Naive thymus-derived CD4-positive, alpha-beta T cell (primary cell): ENCODE measurements at places on chromosomes 7 and 10. TPM values are rescaled to one million over a fixed set of nuclear protein-coding genes. Genes with fewer than 3 reads are reported as not detected.

Gene FBXL13
- not detected for polyA plus RNA-seq

Gene TET1
- polyA plus RNA-seq, result 1.6 TPM

Gene EBF3
- polyA plus RNA-seq, result not detected

Gene SYT15B
- not detected for polyA plus RNA-seq

Gene POM121C
- polyA plus RNA-seq, result 31.6 TPM

Gene ASZ1
- not detected for polyA plus RNA-seq

Gene HOXA11
- not detected for polyA plus RNA-seq

Gene MMRN2
- polyA plus RNA-seq, result 0.18 TPM

Gene GALNT17
- polyA plus RNA-seq, result not detected

Gene TRIM24
- polyA plus RNA-seq, result 8.1 TPM

Gene ZNF33B
- 19.9 TPM for polyA plus RNA-seq

GRCh38 chr7:91435381-91436059 is 171.3 kb downstream of the FZD1 start:
- no peak for DNase-seq

GRCh38 chr7:118079369-118079768 is 104.6 kb upstream of the LSM8 start:
- DNase-seq, result no peak

- DNase-seq, result no peak
Measured at GRCh38 chr7:151699147-151699927, 177.6 kb downstream of the PRKAG2 start.

DNA sequence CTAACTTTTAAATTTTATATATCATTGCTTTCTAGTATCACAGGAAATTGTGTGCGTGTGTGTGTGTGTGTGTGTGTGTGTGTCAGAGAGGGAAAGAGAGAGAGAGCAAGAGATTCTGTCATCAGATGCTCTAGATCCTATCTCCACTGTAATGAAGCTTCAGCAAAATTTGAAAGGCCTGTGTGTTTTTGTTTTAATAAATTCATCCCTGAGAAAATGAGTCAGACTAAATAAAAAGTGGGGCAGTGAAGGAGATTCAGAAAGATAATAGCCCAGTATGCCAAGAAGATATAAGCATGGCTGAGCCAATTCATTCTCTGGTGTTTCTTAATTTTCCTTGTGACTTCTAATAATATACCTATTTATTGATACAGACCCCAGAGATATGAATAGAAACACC is 184.2 kb upstream of the TMEM196 start:
- DNase-seq, result no peak

- DNase-seq, result no peak
Measured at GRCh38 chr7:47405286-47405904, 176.5 kb downstream of the TNS3 start.

DNA sequence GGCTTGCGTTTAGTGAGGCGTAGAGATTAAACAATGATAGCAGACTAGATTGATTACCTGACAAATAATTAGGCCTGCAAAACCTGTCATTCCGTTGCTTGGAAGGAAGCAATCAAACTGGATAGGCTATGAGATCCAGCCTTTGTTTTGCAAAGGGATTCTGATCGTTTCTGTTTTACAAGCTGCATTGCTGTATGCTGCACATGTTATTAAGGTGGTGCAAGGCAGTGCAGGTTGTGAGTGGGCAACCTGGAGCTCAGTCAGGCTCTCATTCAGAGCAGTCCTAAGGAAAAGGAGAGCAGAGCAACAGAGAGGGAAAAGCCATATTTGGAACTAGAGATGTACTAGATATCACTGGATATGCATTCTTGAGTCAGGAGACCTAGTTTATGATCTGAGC is 6.9 kb upstream of the NOBOX start:
- no peak for DNase-seq

DNA sequence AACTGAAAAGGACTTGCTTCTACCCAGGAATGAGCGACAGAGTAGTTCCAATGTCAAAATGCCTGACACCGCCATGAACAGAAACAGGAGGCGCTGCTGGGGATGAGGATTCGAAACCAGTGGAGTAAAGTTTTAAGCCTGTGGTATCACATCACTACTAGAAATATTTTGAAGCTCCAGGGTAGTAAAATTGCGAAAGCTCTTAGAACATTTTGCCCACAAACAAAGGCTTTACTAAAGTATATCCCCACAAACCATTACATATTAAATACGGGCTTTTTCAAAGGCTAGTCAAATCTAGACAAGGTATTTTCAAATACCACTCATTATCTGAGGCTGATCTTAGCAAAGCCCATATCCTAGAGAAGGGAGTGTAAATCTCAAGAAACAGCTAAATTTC is 2.4 kb downstream of the PRDX3 start:
- no peak for DNase-seq

GRCh38 chr7:12158334-12159060 is 52.6 kb upstream of the TMEM106B start:
- no peak for DNase-seq

DNA sequence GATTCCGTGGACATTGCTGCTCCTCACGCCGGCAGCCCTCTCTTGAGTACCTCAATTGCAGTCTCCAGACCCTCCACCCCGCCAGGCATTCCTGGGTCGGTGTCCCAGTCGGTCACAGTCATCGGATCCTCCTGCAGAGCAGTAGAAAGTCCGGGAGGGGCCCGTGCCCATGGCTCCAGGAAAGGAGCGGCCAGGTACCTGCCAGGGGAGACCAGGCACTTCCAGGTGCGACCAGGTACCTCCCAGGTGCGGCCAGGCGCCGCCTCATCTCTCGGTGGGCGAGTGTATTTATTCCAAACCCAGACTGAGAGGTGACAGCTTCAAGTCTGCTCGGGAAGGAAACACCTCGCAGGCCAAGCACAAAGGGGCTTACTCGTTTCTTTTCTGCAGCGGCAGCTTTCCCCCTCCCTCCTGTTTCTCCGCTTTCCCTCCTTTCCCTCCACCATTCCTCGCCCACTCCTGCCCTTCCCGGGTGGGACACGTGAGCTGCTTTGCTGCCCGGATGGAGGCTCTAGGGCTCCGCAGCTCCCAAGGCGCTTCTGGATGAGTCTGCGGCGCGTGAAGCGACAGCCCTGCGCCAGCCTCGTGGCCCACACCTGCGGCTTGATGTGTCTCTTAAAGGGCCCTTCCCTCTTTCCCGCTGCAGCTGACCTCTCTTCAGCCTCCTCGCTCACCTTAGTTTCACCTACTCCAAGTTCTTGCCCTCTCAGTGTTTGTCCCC is 39.4 kb upstream of the AGK start:
- no peak for DNase-seq

GRCh38 chr10:15485684-15486316 is 114.7 kb upstream of the FAM171A1 start:
- no peak for DNase-seq

GRCh38 chr10:88968391-88968790 is 15.8 kb upstream of the ACTA2 start:
- DNase-seq, result no peak

- DNase-seq, result no peak
Measured at GRCh38 chr7:36158321-36158605, 5.2 kb downstream of the EEPD1 start.

GRCh38 chr10:89921403-89921802 is 220.0 kb downstream of the KIF20B start:
- DNase-seq, result no peak

- DNase-seq, result no peak
Measured at GRCh38 chr10:123470336-123470921, 195.7 kb upstream of the GPR26 start.

GRCh38 chr10:89206402-89207180 is 526 bp downstream of the CH25H start:
- DNase-seq, result peak; percentile 54

DNA sequence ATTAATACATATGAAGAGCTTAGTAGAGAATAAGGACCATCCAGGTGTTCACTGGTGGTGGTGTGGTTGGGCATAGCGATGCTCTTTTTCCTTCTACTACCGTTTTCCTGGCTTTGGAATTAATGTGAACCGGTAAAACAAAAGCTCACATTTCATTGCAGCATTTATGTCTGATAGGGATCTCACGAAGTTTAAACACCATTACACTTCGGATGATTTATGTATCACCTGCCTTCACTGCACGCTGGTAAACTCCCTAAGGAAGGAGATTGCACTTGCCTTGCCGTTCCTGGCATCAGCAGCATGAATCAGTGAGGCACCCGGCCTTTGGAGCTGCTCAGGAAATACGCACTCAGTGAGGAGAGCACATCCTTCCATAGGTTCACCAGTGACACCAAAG is 47.5 kb downstream of the WIPF3 start:
- DNase-seq, result no peak

- no peak for DNase-seq
Measured at GRCh38 chr10:123922126-123922525, 30.5 kb upstream of the CPXM2 start.

DNA sequence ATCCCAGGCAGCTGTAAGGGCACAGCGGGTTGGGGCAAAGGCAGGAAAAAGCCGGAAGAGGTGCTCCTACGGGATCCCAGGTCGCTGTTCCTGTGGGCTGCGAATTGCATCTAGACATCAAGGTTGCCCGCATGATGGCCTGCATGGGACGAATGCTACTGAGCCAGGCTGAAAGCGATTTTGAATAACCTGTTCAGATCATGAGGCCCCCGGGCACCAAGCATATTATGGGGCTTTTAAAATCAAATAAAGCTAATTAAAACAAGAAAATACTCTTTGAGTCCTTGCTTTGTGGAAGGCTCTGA is 37.1 kb downstream of the CAMK2B start:
- DNase-seq, result no peak

DNA sequence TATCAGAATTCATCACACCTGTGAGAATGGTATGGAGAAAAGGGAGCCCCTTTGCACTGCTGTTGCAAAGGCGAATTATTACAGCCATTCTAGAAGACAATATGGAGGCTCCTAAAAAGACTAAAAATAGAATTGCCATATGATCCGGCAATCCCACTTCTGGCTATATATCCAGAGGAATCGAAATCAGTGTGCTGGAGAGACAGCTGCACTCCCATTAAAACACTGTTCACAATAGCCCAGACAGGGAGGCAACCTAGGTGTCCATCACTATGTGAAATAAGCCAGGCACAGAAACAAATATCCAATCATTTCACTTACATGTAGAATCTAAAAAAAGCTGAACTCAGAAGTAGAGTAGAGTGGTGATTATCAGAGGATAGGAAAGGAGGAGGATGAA is 26.0 kb upstream of the GJD4 start:
- no peak for DNase-seq

DNA sequence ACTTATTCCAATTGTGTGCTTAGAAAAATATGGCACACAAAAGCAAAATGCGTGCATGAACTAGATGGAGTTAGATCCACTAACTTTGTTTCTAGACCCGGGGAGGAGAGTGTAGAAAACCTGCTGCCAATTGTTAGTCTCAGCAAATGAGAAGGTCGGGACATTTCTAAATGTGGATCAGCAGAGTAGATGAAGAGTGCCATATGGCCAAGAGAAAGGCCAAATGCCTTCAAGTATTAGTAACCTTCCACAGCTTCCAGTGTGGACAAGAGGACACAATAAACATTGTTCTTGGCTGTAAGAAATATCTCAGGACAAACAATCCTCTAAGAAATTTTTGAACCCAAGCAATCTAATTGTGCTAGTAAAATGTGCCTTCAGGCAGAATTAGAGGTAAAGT is 690.3 kb downstream of the REEP3 start:
- DNase-seq, result no peak

DNA sequence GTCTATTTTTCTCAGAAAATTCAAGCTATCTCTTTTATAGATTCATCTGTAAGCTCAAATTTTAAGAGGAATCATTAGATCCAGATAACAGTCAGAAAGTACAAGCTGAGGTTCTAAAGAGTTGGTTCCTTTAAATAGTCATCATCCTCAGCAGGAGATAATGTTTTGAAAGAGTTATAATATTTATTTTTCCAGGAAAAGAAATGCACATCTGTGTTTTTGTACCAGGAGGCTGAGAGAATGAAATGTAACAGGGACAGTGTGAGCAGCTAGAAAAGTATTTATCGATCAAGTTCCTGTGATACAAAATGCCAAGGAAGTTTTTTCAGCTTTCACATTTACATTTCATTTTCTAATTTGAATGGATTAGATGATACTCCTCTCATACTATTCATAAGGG is 120.2 kb upstream of the LRRTM3 start:
- no peak for DNase-seq

- no peak for DNase-seq
Measured at GRCh38 chr7:157474685-157475084, 137.9 kb downstream of the DNAJB6 start.

GRCh38 chr10:77673101-77673500 is 35.5 kb upstream of the KCNMA1 start:
- DNase-seq, result no peak

- no peak for DNase-seq
Measured at GRCh38 chr7:37112876-37113275, 335.8 kb downstream of the ELMO1 start.

DNA sequence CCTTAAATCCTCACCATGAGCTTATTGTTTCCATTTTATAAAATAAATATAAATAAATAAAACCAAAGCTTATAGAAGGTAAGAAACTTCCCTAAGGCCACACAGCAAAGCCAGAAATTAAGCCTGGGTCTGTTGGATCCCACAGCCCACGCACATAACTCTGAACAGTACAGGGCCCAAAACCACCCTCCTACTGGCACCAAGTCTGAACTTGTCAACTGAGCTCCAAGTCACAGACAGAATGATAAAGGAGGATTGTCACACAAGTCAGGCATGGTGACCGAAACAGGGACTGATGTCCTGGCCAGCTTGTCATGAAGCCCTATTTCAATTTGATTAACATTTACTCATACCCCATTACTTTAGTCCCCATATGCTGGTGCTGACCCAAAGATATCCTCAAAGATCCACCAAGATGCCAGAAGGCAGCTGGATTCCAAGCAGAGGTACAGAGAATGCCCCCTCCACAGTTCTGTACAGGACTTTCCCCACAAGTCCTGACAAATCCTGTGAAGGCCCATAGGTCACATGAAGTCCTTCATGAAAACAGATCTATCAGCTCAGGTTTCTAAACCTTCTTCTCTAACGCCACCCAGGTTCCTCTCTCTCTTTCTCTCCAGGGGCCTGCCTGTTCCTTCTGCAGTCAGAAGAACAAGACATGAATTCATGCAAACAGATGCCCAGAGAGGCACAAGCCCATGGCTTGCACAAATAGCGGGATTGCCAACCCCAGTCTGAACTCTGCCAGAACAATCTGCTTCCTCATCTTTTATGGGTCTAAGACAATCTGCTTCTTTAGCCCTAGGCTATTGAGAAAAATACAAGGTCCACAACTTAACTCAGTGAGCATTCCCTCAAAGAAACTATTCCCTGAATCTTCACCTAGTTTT is 60.9 kb downstream of the GLI3 start:
- no peak for DNase-seq

DNA sequence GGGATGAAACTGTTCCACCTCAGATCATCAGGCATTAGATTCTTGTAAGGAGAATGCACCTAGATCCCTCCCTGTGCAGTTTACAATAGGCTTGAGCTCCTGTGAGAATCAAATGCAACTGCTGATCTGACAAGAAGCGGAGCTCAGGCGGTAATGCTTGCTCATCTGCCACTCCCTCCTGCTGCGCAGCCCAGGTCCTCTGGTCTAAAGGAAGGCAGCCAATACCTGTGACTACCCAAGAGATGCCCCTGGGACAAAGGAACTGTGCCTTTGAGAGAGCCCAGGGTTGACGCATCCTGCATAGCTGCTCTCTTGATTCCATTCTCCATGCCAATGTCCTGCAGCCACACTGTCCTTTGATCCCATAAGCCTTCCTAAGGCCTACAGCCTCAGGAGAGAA is 73.1 kb downstream of the ADCYAP1R1 start:
- no peak for DNase-seq
